ENCODE measurements at places on chromosomes 7 and 10.

GRCh38 chr10:78188446-78188845, 154.8 kb downstream of the RPS24 start:
- DNase-seq = no peak

GRCh38 chr7:133613250-133613790, 360.4 kb downstream of the EXOC4 start:
- no peak for DNase-seq

DNA sequence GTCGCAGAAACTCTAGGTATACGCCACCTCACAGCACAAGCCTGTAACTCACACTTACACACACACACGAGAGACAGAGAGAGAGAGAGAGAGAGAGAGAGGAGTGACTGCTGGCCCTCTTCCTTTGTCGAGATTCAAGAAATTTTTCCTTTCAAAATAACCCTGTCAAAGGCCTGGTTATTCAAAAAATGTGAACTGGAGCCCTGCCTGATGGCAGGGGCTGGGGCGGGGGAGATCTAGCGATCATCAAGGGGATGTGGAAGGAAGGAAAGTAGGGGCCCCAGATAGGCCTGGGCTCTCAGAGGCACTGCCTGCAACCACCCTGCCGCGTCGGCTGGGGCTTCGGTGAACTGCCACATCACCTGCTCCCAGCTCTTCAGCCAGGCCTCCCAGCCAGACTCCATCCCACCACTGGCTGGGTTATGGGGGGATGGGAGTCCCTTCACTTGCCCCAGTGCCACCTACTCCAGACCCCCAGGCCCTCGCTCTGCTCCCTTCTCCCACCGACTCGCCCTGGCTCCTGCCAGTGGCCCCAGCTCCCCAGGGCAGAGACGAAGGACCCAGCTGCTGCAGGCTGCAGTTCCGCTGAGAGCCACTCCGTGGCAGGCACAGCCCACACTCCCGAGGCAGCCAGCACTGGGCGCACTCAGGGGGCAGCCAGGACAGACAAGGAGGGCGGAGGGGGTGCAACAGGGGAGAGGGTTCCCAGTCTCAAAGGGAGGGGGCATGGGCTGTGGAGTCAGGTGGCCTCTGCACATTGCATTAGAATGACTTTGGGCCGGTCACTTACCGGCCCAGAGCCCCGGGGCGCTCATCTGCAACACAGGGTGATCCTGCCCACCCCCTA, 15.3 kb downstream of the KCNH2 start:
- DNase-seq = no peak

- DNase-seq = peak; percentile 57
These were observed 10.4 kb downstream of the ATG9B start for GRCh38 chr7:151013733-151014497.

DNA sequence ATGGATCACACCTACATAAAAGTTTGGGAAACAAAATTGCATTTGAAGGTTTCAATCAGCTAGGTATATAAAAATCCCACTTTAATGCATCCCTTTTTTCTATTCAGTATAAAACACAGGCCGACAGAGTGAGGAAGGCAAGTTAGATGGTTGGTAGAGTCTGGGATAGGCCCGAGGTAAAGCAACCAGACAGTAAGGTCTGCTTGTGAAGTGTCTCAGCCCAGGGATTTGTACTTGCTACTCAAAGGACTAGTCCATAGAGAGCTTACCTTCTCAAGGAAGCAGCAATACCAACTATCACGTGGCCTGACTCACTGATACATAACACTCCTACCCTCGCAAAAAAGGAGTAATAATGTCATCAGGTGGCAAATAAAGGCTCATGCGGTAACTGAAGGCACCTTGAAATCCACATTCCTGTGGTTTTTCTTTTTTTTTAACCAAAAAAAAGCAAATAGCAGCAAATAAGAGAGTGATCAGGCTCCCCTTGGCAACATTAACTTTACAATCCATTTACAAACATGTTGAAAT, 56.2 kb upstream of the ATP6V0A4 start:
- no peak for DNase-seq

- DNase-seq = no peak
These were observed 11.0 kb downstream of the RASGEF1A start for GRCh38 chr10:43255634-43256431.

DNA sequence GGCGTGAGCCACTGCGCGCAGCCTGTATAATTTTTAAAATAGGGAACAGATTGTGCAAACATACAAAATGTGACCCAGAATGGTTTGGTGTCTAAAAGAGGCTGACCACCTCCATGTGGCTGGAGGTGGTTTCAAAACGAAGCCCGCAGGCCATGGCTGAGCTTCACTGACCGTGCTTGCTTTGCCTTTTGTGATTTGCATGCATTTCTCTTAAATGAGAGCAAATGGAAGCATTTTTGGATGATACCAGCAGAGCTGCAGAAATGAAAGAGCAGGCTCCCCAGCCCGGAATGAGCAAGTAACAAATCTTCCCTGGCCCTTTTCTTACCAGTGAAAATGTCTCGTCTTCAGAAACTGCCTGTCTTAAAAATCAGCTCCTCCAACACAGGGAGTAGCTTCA, 239.9 kb downstream of the CAMK1D start:
- DNase-seq = no peak

GRCh38 chr7:55086413-55087201, 67.8 kb downstream of the EGFR start:
- no peak for DNase-seq

DNA sequence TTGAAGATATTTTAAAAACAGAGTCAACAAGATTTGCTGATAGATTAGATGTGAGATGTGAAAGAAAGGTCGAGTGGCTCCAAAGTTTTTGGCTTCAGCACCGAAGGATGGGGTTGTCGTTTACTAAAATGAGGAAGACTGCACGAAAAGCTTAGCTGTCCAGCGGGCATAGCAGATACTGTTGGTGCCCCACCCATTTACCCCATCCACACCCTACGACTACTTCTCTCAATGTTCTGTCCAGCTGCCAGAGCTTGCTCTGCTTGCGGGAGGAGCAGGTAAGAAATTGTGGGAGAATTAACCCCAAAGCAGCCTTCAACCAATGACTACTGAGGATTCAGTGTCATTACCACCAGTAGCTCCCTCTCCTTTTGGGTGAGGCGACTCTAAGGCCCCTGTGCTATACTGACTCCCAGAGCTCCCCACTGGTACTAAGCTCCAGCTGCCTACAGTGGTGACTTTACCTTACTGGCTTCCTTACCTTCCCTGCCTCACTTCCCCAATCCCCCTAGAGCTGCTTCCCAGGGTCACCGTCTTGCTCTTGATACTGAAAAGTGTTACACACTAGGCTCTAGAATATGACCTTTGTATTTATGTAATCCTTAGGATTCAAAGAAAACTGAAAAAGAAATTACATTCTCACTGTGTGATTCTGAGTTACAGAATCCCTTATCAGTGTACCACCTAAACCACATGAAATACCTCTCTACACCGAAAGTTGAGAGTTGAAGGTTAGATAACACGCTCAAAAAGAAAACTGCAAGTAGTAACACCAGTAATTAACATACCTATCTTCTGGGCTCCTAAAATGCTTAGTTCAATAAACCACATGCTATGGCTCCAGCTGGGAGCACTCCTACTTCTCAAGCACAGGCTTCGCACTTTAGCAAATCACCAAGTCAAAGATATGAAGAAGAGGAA, 22.3 kb downstream of the CACUL1 start:
- no peak for DNase-seq

GRCh38 chr10:29007748-29008610, 280.9 kb upstream of the LYZL1 start:
- no peak for DNase-seq

- no peak for DNase-seq
These were observed 673.9 kb downstream of the PARD3 start for GRCh38 chr10:34141032-34141680.

DNA sequence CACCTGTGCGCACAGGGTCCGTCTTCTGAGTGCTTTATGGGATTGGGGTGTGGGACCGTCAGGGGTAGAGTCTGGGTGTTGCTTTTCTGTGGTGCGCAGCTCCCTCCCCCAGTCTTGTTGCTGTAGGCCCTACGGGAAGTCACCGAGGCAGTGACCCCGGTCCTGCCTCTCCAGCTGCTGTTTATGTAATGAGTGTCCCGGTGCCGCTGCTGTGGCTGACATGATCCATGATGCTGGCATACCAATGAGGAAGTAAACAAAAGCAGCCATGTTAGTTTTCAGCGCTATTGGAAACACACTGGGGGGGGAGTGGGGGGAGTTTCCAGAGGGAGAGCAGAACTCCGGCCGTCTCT, 1.1 kb downstream of the TRIM8 start:
- no peak for DNase-seq

DNA sequence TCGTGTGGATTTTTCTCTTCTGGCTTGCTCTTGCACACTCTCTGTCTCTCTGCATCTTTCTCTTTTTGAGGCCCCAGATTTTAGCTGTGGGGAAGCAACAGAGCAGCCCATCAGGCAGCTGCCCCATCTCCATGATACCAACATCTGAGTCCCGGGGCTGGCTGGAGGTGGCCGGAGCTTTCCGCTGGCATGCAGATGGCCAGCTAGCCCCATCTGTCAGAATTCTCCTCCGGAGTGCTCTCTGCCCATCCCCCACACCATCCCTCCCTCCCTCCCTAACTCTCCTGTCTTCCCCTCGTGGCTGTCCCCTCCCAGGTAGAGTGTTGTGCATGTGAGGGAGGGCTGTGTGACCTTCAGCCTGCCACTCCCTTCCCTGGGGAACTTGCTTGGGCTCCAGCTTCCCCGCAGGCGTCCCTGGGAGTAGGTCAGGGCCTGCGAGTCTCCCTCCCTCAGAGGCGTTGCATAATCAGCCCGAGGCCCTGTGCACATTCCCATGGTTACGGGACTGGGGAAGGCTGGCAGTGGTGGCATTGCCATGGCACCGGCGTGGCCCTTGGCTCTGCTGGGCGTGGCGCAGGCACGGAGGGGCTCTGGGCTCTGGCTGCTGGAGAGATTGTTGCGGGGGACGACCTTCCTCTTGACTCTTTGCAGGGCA, 24.7 kb downstream of the GHRHR start:
- no peak for DNase-seq

DNA sequence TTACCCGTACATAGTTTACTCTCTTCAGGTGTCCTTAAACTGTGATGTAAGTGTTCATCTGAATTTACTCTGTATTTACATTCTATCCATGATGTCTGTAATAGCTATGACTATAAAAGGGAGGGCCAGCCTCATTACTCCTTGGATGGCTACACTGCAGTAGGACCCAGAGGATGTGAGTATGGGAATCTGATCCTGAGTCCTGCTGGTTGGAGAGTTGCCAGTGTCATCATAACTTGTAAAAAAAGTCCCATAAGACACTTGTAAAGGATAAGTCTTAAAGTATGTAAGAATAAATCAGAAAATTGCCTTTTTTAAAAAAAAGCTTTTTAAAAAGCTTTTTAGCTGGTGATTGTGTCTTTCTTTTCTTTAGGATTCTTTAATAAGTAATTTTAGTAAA, 95.4 kb downstream of the PPP1R9A start:
- DNase-seq = no peak

GRCh38 chr10:99740933-99741559, 9.0 kb downstream of the CUTC start:
- DNase-seq = no peak

- no peak for DNase-seq
These were observed 120.7 kb downstream of the SRPK2 start for GRCh38 chr7:105268056-105268455.

- no peak for DNase-seq
These were observed 2.2 kb upstream of the NOM1 start for GRCh38 chr7:156947120-156947843.

- DNase-seq = no peak
These were observed 405.5 kb upstream of the CELF2 start for GRCh38 chr10:10612151-10612550.

DNA sequence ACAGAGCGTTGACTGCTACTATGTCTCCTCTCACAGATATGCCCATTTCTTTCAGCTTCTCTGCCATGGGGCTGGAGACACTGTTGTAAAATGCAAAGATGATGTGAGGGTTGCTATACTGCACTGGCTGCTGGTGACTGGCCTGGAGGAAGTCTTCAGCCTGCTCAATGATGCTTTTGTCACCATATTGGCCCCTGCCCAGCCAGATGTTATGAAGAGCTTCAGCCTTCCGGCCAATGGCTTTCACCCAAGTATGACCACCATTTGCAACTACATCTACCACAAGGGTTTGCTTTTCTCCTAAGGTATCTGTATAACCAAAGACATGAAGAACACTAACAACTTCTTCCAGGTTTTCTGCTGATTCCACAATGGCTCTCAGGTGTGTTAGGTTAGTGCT, 1.6 kb downstream of the C7orf25 start:
- DNase-seq = no peak

GRCh38 chr10:78604286-78604685, 464.5 kb upstream of the ZMIZ1 start:
- DNase-seq = no peak
